ENCODE measurements at places on chromosomes 4 and X. TPM values are rescaled to one million over a fixed set of nuclear protein-coding genes. Genes with fewer than 3 reads are reported as not detected.

DNA sequence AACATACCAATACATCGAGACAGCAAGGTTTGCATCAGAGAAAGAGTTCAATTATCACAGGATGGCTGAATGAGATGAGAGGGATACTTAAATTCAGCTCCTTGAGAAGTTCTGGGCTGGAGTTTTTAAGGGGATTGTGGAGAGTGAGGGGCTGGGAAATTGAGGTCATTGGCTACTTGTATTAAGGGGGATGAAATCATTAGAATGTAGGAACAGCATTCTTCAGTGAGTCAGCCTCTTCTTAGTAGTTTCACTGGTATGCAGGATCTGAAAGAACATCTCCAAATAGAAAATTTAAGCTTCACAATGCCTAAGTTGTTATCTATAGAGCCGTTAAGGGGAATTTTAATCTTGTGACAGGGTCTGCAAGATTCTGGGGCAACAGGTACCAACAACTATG lies 211.6 kb upstream of the TAPT1 start:
- DNase-seq = no peak

Gene BMX
- not detected for total RNA-seq

DNA sequence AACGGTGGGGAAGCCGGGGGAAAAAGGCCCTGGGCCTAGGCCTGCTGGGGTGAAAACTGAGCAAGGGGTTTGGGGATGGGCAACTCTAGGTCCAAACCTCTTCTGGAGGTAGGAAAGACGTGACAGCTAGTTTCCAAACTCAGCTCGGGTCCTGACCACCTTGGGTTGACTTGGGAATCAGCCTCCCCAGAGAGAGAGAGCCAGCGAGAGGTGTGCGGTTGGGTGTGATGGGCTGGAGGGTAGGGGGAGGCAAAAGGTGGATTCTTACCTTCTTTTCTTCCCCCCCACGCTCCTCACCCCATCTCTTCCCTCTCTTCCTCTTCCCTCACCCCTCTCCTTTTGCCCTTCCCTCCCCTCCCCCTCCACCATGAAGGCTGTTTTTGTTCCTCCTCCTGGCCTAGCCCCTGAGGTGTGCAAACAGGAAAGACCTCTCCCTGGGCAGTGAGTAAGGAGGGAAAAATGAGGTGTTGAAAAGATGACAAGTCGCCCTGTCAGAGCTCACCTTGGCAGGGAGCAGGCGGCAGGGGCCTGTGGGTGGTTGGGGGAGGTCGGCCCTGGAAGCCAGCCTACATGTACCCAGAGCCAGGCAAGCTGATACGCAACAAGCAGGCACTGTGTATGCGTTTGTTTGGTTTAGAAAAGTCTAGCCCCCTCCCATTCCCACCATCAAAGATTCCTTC lies 14.8 kb downstream of the PJA1 start:
- DNase-seq = peak; percentile 42

Gene AMER1
- 5.3 TPM for total RNA-seq

GRCh38 chrX:154004315-154004714 lies 15.4 kb downstream of the IRAK1 start:
- DNase-seq = no peak

- DNase-seq = no peak
Measured at GRCh38 chr4:68167706-68168105, 38.0 kb upstream of the TMPRSS11F start.

GRCh38 chrX:129144172-129145038 lies 378.9 kb downstream of the SMARCA1 start:
- DNase-seq = no peak

- DNase-seq = no peak
Measured at GRCh38 chr4:56821381-56822243, at the start of gene SPINK2. Gene SPINK2 (minus strand): TSS chr4:56821701. CDS start chr4:56821662, 39 bp downstream.

DNA sequence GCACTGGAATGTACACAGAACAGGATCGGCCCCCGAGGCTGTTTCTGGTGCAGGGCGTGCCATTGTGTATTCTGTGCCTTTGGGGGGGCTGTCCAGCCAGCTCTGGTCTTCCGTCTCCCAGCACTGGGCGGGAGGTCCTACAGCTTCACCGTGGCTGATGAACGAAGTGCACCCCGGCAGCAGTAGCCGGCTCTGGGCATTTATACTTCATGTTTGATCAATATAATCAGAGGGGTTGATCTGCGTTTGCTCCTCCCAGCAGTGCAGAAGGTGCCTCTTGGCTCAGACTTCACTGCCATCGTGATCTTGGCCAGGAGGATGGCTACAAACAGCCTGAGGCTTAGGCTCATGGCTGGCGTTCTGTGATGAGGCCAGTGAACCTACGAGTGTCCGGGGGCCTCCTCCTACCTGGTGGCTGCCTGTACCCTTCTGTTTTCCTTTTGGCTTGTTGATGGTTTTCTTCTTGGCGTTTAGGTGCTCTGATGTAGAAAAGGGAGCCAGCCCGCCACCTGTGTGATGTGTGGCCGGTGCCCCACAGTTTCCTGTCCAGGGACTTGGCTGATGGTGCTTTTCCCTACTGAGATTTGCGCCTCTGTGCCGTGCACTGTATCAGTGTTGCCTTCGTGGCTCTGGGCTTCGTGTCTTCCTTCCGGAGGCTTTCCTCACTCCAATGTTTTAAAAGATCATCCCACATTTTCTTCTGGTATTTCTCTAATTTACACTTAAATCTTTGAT lies 31.2 kb upstream of the HGFAC start:
- DNase-seq = no peak

- DNase-seq = no peak
Measured at GRCh38 chrX:71922686-71923085, 12.0 kb downstream of the NHSL2 start.

- no peak for DNase-seq
Measured at GRCh38 chr4:174279433-174280155, 3.9 kb downstream of the FBXO8 start.

DNA sequence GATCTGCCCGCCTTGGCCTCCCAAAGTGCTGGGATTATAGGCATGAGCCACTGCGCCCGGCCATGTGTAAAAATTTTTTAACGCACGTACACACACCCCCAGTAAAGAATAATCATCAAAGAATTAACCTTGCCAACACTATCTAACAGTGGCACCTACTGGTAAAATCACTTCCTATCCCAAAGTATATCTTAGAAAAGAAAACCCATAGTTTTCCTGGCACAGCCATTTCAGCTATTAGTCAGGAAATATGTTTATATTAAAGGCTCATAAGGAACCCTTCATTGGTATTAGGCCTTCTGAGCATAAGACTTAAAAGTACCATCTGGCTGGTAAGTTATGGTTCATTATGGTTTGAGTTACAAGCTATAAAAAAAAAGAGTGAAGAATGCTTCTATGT lies 14.1 kb downstream of the S100G start:
- DNase-seq = no peak

GRCh38 chrX:132855780-132856341 lies 102.6 kb downstream of the HS6ST2 start:
- DNase-seq = peak; percentile 31

DNA sequence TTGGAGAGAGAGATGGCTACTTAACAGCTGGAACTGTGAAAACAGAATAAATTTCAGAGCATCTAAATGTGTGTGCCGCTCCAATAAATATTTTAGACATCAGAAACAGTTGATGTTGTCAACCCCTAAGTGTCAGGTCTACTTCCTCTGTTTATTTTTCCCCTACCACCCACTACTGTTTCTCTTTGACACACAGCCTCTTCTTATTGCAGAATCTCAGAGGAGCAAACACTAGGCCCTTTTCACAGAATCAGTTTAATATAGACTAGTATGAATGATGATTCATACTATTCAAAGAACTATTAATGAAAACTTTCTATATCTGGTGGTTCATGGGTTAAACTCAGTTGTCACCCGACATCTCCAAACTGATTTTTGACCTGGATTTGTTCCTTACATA lies 33.9 kb downstream of the NAA11 start:
- DNase-seq = no peak

DNA sequence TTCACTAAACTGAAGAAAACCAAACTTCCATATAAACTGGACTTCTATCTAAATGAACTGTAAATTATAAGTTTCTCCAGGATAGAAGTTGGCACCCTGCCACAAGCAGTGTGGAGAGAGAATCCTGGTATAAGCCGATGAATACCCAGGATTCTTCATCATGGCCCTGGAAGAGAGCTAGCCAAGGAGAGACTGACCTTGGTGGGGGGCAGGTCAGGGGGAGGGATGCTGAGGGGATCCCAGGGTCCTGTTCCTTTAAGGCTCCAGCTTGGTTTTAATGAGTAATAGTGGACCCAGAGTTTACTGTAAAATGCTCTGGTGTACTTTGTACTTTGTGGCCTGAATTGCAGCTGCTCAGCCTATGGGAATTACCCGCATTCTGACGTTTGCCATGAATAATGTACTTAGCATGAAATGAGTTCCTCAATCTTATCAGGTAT lies 16.9 kb downstream of the RASSF6 start:
- peak; percentile 40 for DNase-seq

DNA sequence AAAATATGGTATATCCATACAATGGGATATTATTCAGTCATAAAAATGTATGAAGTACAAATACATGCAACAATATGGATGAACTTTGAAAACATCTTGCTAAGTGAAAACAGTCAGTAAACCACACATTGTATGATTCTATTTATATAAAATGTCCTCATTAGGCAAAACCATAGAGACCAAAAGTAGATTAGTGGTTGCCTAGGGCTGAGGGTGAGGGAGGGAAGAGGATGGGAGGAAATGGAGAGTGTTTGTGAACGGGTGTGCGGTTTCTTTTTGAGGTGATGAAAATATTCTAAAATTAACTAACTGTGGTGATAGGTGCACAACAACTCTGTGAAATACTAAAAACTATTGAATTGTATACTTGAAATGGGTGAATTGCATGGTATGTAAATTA lies 29.6 kb downstream of the TEX11 start:
- no peak for DNase-seq

- peak; percentile 20 for DNase-seq
Measured at GRCh38 chr4:825971-826330, at the start of gene CPLX1. Gene CPLX1 (minus strand): TSS chr4:826129. CDS start chr4:824522, 1,607 bp downstream.

DNA sequence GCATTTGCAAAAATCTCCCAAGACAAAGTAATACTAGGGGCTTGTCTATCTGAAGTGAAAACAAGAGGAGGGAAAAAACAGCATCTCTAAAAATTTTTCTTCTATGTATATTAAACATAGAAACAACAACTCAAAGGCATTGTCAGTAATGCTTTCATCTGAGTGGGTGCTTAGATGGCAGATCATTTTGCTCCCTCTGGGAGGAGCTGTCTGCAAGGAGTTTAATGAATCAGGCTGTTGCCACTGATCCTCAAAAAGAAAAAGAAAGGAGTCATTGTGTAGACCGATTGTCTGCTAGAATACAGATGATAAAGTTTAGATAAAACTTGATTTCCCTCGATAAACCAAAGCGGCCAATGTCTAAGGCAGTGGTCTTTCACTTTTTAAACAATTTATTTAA lies 49.7 kb upstream of the KLHL8 start:
- peak; percentile 45 for DNase-seq

Gene CD38
- 0.44 TPM for total RNA-seq

Gene OCIAD2
- total RNA-seq = 74.6 TPM

DNA sequence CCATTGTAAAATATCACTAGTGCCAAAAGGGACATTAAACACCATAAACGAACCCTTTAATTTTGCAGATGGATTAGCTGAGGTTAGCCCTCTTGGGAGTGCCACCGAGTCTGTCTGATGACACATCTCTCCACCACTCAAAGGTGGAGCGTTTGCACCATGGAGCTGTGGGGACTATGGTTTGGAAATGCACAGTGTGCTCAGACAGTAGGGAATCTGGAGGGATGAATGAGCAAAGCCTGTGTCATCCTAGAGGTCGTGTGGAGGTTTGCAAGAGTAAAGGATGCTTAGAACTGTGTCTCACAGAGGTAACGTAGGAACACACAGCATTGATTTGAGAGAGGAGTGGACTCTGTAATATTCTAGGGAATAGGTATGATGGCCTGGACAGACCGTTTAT lies 93.7 kb downstream of the CLNK start:
- peak; percentile 79 for DNase-seq

DNA sequence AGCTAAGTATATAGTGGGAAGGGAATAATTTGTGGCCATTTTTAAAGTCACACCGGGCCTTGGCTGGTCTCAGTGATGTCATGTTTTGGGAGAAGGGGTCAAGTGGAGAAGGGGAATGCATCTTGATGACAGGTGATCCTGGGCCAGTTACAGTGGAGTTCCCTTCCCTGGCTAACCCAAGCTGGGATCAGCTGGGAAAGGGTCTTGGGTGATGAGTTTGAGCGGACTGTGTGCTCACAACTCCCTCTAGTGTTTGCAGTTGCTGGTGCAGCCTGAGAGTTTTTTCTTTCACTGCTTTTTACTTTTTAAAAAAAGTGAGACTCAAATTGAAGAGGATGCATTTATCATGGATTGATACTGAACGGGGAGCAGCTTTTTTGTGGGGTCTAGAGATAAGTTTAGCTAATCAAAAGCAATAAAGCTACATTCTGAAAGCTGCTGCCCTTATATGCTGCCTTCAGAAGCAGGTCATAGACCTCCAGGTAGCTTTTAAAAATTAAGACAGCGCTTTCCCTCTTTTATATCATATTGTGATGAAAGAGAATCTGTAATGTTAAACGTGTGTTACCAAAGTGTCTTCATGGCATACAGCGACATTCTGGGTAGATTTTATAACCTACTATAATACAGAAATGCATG lies 164.7 kb downstream of the DCLK2 start:
- peak; percentile 49 for DNase-seq
